ENCODE measurements at places on chromosomes 13 and 19.
A peak's percentile ranks its signal among the peaks of the same experiment; 100 is the strongest.

GRCh38 chr13:110561344-110562035 is at the start of gene RAB20:
RAB20 (minus strand) TSS chr13:110561722; CDS start chr13:110561519, 203 bp downstream.
- DNase-seq: peak; percentile 70

GRCh38 chr13:49410477-49410876 is 33.4 kb downstream of the CAB39L start:
- DNase-seq: no peak

DNA sequence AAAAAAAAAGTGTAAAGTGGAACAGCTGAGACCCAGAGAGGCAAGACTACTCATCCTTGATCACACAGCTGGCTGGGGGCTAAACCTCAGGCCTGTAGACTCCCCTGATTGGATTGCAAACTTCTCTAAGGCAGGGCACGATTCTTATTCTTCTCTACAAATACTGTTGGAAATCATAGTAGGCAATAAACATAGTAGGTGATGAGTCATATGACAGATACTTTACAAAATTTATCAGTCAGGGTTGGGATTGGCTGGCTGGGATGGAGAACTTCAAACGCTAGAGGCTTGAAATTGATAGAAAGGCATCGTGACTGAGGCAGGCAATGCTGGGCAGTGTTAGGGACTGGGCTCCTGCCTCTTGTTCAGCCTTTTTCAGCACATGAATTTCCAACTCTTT is 5.9 kb upstream of the MATK start:
- no peak for DNase-seq

DNA sequence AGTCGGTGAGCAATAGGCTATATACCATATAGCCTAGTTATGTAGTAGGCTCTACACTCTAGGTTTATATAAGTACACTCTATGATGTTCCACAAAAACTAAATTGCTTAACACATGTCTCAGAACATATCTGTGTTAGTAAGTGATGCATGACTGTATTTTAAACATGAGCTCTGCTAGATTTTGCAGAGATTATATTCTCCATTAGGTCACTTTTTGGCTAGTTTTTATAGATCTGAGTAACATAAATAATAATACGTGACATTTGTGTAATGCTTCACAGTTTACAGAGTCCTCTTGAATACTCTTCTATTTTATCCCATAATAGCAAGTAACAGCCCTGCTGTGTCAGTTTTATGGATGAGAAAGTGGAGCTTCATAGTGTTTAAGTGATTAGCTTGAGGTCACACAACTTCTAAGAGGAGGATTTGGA is 47.8 kb downstream of the NDFIP2 start:
- DNase-seq: no peak

- DNase-seq: peak; percentile 34
These were observed 8.1 kb upstream of the FXYD3 start for GRCh38 chr19:35107545-35107944.

DNA sequence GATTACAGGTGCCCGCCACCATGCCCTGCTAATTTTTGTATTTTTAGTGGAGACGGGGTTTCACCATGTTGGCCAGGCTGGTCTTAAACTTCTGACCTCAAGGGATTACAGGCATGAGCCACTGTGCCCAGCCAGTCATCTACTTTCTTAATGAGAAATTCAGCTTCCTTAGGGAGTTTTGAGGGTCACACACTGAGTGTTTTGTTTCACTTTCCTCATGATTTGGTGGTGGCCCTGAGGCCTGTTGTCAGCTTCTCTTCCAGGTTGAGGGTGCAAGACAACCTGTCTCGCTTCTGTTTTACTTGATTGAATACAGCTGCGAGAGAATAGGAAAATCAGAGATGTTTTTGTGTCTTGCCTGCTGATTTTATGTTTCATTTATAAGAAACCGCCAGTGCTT is 9.9 kb downstream of the FRY start:
- no peak for DNase-seq

- DNase-seq: no peak
These were observed at the start of gene IZUMO2 for GRCh38 chr19:50162988-50163387. IZUMO2 (minus strand) TSS chr19:50163281; CDS start chr19:50163194, 87 bp downstream.

GRCh38 chr13:112506046-112506445 is 81.9 kb downstream of the TUBGCP3 start:
- DNase-seq: no peak

DNA sequence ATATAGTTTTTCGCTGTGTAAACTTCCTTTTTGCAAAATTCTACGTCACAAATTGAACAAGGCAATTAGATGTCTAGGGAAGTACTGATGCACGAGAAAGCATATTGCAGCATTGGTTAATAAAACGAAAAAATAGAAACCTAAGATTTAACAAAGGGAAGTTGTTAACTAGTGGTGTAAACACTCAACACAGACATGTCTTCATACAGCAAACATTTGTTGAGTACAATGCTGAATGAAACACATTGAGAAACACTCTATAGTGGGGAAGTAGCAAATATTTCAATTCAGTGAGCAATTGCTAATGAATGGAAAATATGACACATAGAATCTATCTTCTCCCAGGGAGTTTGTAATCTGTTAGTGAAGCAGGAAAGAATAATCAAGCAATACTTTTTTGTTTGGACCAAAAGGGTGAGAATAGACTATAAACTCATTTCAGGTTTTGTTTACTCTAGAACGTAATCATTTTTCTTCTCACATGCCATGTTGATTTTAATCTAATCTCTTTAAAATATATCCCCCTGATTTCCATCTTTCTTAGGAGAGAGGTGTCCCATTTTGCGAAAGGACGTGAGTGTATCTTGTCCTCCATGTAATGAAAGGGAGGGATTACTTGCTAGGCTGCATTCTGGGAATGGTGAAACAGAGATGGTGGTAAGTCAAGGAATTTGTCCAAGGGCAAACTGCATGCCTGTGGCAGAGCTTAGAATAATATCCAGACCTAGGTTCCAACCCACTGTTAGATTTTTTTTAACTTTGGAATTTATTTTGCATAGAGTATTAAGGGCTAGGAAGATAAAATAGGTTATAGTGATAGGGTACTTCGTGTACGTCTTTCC is 1.7 kb upstream of the ANKRD10 start:
- DNase-seq: no peak

- peak; percentile 46 for DNase-seq
These were observed 19.6 kb downstream of the TMEM150B start for GRCh38 chr19:55305491-55305890.

DNA sequence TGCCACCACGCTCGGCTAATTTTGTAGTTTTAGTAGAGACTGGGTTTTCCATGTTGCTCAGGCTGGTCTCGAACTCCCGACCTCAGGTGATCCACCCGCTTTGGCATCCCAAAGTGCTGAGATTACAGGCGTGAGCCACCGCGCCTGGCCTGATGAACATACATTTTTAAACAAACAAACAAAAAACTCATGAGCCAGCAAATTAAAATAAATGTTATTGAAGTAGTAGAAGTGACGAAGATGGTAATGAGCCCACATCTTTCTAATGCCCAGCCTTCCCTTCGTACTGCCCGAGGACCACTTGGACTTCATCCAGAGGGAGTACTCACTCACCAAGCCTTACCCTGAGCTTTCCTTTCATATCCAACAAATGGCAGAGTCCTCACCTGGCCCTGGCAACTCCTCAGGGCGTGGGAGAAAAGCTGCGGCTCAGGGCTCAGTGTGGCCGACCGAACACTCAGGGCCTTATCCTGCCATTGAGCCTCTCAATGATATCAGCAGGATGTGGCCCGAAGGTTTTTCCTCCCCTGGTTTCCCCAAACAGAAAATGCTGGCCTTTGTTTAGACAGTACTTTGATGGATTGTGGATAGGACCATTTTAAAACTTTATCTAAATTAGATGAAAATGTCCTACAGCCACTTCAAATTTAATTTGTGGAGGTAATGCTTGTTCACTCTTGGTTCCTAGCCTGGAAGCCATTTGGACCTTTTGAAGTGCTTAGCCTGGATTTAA is 22.8 kb upstream of the ABCC4 start:
- DNase-seq: no peak

- DNase-seq: no peak
These were observed 1184.0 kb downstream of the UQCRFS1 start for GRCh38 chr19:28028881-28029444.

DNA sequence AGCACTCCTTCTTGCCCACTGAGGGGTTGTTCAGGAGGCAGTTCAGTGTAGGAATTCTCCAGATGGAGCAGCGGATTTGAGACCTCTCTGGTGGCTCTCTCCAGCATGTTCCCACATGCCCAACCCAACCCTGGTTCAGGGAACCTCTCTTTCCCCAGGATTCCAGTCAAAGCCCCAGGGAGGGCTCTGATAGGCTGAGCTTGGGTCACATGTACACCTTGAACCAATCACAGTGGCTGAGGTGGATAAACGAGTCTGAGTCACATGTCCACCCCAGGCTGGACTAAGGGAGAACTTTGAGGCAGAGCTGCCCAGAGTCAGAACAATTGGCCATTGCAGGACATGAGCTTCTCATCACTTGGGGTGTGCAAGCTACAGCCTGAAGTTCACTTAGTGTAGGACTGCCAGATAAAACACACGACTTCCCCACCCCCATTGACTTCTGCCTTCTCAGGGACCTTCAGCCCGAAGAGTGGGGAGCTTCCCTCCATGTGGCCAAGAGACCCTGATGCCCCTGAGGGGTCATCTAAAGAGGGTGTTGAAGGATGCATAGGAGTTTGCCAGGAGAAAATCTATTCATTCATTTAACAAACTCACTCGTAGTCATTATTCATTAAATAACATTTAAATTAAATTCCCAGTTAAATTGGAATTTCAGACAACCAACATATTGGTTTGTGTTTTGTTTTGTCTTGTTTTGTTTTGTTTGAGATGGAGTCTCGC is 4.0 kb upstream of the MAST3 start:
- no peak for DNase-seq

- DNase-seq: peak; percentile 71
These were observed 690 bp downstream of the KMT2B start for GRCh38 chr19:35718345-35719041.

- DNase-seq: peak; percentile 70
These were observed 344 bp downstream of the NHLRC3 start for GRCh38 chr13:39038569-39039030.

GRCh38 chr13:27353166-27353583 is 71.2 kb upstream of the GTF3A start:
- peak; percentile 41 for DNase-seq

- DNase-seq: no peak
These were observed 1671.2 kb downstream of the OLFM4 start for GRCh38 chr13:54699831-54700230.

DNA sequence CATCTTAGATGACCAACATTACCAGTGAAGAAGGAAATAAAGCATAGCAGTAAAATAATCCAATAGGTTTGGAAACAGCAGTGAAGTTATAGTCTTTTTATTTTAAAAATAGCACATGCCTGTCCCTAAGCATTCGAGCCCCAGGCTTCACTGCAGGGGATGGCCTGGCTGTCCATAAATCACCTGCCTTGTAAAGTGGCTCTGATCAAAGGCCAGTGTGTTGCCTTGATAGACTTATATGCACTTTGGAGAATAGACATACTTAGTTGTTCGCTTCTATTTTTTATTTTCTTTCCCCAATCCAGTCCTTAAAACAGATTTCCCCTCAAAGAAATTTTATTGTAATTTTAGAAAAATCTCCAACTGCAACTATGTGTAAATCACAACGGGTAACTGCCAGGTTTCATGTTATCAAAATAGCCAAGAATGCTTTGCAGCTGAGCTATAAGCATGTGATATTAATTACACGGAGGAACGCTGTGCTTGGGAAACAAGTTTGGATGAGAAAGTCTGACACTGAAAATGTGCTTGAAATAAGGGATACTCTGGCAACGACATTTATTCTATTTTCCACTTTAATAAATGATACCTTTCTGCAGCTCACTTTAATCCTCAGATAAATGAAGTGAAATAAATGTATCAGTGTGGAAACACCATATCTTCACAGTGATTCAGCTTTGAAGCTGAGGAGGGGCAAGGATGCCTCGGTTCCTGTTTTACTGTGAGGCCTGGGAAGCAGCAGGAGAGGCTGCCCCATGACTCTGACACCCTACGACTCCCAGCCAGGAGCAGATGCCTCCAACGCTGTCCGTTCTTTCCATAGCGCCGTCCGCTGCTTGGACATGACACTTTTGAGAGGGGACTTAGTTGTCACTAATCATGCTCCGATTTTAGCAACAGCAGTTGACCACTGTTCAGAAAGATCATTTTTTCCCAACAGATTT is 5.5 kb upstream of the METTL21C start:
- no peak for DNase-seq

DNA sequence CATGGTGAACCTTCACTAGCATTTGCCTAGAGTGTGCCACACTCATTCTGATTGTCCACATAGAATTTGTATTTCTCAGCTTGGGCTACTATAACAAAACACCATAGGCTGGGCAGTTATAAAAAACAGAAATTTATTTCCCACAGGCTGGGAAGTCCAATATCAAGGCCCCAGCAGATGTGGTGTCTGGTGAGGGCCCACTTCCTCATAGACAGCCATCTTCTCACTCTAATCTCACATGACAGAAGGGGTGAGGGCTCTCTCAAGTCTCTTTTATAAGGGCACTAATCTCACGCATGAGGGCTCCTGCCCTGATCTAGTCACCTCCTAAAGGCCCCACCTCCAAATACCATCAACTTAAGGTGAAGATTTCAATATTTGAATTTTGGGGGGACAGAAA is 53.6 kb downstream of the LRRC63 start:
- DNase-seq: no peak

DNA sequence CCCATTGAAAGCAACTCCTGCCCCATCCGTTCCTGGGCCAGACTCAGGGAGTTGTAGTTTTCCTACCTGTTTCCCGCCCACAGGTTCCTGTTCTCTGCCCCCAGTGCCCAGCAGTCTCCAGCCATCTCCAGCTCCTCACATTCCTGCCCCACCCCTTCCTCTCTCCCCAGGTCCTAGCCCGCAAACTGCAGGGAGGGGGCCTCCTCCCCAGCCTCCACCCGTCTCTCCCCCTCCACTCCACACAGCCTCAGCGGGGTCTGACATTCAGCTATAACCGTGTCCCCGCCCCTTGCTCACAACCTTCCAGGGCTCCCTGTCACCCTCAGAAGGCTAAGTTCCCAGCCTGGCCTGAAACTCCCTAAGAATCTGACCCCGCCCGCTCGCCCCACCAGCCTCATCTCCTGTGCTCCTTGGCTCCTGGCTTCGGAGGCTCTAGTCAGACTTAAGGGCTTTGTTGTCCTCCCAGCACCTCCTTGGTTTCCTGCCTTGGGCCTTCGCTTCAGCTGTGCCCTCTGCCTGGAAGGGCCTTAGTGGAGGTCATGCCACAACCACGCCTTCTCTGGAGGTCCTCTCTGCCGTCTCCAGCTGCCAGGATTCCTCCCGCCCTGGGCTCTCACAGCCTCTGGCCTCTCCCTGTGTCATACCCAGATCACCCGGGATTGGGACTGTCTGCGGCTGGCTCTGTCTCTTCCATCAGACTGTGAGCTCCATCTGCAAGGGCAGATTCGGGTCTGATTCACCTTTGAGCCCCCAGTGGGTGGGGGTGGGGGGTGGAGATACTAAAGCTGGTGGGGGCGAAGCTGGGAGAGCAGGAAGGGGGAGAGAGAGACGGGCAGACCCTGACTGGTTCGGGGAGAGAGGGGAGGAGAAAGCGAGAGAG is 5.1 kb upstream of the SPACA6 start:
- no peak for DNase-seq

GRCh38 chr19:45469945-45470761 is 2.4 kb downstream of the FOSB start:
- DNase-seq: no peak

GRCh38 chr19:43534816-43535761 is 2.1 kb downstream of the ZNF575 start:
- peak; percentile 22 for DNase-seq

Data from activated CD4-positive, alpha-beta T cell treated with anti-CD3 and anti-CD28 coated beads, Interleukin-2, amount 50 U/mL, for 48 hours (primary cell).